ENCODE measurements at places on chromosomes 6 and 20.

DNA sequence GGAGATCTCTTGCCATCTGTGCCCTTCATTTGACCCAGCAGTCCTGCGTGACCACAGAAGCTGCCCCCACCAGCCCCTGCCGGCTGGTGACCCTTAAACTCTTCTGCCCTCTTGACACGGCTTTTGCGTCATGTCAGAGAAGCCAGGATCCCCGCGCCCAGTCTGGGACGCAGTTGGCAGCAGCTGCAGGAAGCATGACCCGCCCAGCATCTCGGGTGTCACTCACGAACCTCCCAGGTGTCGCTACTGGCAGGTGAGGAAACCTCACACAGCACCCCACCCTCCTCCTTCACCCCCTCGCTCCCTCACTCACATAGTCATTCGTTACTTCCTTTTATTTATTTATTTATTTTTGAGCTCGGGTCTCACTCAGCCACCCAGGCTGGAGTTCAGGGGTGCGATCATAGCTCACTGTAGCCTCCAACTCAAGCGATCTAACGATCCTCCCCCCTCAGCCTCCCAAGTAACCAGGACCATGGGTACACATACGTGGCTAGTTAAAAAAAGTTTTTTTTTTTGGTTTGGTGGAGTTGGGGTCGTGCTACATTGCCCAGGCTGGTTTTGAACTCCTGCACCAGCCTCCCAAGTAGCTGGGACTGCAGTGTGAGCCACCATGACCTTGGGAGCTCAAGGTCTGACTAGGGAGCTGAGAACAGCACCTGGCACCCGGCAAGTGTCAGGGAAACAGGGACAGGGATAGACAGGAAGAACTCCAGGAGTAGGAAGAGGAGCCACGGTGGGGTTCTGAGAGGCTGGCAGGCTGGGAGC, 14.1 kb upstream of the SPDEF start:
- DNase-seq = no peak

DNA sequence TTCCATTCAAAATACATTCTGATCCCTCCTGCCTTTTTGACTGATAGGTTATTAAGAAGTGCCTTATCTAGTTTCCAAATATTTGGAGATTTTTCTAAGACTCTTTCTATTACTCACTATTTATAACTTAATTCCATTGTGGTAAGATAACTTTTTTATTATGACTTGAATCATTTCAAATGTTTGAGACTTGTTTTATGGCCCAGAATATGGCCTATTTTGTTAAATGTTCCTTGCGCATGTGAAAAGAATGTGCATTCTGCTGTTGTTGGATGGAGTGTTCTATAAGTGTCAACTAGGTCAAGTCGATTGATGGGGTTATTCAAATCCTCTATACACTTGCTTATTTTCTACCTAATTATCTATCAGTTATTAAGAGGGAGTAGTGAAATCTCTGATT, 13.1 kb upstream of the TCP11 start:
- DNase-seq = no peak

DNA sequence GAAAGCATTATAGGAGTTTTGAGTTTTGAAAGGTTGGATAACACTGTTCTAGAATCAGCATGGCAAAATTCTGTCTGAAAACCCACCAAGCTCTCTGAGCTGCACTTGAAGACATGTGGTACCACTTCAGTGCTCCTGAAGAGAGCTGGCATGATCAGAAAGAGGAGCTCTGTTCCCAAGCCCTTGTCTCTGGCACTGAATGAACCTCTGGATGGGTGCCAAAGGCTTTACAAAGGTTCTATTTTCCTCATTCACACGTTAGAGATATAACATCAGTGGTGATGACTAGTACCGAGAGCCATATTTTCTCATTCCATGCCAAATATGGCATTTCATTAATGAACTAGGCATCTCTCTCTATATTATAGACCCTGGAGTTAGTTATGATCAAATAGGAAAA, 301.8 kb upstream of the ID4 start:
- no peak for DNase-seq

GRCh38 chr20:32968478-32969241, 35.6 kb downstream of the SUN5 start:
- DNase-seq = no peak

- DNase-seq = no peak
Measured at GRCh38 chr6:25025248-25025918, 89.6 kb upstream of the RIPOR2 start.

DNA sequence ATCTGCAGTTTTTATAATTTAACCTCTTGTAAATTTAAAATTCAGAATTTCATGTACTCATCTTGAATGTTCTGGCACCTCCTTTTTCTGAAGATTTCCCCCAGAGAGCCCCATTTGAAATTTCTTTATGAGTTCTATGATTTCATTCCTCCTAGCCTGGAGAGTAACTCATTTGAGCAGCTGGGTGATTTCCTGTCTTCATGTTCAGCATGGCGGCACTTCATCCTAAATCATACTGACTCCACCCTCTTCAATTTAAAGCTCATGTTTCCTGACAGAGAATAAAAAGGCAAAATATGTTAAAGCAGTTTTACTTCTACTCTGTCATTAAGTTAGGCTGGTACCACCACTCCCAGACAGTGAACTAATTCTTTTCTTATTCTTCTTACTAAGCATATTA, 250.9 kb upstream of the POU3F2 start:
- DNase-seq = no peak

GRCh38 chr20:53136473-53136872, 164.3 kb downstream of the TSHZ2 start:
- DNase-seq = no peak

- DNase-seq = peak; percentile 72
Measured at GRCh38 chr20:4607287-4607713, 114.4 kb upstream of the PRND start.

DNA sequence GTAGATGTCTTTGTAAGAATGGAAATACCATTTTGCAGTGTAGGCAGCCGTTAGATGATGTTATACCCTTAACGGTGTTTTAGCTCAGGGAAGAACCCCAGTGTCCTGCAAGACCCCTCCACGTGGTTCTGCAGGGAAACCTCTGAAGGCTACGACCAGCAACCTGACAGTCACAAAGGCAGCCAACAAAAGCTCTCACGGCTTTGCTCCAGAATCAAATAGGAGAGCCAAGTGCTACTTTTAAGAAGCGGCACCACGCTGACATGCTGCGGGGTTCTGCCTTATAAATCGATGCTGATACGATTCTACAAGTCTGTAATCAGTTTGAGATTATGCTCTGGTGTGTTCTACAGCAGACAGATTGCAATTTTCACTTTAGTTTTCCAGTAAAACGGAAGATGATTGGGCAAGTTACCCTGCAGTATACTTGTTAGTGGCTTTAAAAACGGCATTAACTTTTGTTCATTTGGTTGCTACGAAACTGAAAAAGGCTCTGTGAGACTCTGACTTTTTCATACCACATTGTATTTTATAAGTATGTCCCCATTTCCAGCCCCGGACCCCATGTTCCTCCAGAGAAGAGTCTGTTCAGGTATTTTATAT, 312.9 kb downstream of the SAMD5 start:
- no peak for DNase-seq

DNA sequence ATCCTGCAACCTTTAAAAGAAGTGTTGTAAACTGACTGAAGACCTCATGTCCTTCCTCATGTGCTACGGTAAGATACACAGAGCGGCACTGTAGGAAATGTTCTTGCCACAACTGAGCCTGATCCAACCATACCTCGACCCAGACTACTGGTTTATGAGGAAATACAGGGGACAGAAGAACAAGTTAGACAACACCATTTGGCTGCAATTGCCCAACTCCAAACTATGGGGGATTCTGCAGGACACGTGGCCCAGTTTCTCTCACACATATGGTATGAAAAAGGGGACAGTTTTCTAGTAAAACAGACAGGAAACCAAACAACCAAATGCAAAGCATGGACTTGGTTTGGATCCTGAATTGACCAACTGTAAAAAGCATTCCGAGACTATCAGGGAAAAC, 10.5 kb downstream of the PRPH2 start:
- DNase-seq = no peak

DNA sequence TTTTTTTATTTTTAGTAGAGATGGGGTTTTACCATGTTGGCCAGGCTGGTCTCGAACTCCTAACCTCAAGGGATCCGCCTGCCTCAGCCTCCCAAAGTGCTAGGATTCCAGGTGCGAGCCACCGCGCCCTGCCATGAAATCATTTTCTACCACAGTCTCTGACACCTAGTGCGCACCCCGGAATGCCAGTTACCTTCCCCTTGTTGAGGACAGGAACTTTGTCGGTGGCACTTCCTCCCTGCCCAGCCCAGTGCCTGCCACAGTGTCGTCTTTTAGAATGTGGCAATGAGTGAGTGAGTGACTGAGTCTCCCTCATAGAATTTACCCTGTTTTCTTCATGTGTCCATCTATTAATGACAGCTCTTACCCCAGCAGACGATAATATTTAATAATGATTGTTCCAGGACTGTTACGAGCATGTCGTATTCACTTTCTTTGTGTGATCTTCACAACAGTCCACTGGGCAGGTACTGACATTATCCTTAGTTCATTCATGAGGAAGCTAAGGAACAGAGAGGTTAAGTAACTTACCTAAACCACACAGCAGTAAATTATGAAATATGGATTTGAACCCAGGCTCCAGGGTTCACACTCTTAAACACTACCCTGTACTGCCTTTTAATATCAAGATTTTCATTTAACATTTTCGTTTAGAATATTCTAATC, 1.8 kb downstream of the OSBPL2 start:
- DNase-seq = no peak

DNA sequence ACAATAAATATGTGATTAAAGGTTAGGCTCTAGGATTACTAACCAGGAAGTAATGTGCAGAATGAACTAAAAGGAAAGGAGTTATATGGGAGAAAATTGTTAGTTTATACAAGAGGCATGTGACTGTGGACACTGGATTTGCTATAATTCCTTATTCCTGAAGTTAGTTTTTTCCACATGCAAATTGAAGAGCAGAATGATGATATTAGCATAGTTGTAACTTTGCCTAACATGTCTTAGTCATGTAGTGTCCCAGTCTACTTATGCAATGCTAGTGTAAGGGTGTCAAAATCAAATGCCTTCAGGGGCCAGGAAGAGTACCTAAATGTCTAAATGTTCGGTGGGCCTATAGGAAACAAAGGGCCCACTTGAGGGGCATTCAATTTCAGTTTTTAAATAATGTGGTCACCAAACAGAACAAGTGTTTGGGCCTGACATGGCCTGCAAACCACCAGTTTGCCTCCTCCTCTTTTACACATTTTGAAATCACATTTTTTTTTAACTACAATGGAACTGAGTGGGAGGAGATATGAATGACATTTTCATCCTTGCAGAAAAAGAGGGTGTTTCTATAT, 28.0 kb upstream of the CEP85L start:
- DNase-seq = no peak

DNA sequence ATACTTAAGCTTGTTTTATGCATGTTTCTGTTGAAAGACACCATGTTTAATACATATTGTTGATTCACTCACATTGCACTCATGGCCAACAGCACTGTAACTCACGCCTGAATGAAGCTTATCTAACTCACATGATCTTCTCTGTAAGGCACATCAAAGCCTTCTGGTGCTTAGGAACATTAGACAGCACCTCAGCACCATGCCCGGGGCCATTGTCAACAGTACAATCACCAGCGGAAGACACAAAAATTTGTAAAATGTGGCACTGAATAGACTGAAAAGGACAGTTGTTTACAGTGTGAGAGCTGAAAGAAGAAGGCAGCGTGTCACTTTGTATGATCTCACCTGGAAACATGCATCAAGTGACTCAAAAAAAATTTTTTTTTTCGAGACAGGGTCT, 8.9 kb upstream of the TCF15 start:
- no peak for DNase-seq

DNA sequence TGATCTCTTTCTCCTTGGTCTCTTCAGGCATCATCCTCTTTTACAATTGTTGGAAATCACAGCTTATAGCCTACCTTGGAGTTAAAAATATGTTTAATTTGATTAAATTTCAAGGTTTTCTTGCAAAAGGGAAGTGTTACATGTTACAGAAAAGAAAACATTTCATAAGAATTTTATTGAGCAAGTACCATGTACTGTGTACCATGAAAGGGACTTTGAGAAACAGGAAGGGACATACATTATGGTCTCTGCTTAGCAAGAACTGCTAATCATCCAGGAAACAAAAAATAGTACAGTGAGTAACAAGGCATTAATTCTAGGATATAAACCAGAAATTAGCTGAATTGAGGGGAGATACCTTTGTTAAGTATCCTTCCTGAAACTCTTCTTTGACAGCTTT, 145.3 kb upstream of the SPACA1 start:
- DNase-seq = no peak

- DNase-seq = no peak
Measured at GRCh38 chr6:117496383-117496990, 14.0 kb downstream of the DCBLD1 start.

GRCh38 chr6:21381331-21381963, 212.1 kb upstream of the SOX4 start:
- peak; percentile 21 for DNase-seq

GRCh38 chr6:118724211-118724610, 72.8 kb upstream of the CEP85L start:
- no peak for DNase-seq

DNA sequence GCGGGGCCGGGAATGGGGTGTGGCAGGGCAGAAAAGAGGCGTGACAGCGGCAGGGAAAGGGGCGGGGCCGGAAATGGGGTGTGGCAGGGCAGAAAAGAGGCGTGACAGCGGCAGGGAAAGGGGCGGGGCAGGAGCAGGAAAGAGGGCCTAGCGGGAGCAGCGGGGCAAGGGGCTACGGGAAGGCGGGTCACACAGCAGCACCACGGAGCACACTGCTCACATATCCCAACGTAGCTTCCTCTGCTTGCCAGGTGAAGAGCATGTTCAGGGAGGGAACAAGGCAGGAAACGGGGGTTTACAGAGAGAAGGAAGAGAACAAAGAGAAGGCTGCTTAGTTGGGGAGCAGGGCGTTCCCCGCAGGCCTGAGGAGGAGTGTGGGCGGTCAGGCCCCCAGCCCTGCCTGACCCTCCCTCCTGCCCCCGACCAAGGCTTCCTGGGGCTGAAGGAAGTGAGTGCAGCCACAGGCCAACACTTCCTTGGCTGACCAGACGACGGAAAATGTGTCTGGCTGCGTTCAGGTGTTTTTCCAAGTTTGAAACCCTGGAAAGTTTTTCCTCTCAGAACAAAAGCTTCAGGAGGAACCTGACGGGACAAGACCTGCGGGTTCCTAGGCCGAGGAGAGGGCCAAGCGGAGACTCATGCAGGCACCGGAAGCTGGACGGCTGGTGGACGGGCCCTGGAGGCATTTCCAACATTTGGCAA, 13.8 kb downstream of the UCKL1 start:
- DNase-seq = peak; percentile 49

DNA sequence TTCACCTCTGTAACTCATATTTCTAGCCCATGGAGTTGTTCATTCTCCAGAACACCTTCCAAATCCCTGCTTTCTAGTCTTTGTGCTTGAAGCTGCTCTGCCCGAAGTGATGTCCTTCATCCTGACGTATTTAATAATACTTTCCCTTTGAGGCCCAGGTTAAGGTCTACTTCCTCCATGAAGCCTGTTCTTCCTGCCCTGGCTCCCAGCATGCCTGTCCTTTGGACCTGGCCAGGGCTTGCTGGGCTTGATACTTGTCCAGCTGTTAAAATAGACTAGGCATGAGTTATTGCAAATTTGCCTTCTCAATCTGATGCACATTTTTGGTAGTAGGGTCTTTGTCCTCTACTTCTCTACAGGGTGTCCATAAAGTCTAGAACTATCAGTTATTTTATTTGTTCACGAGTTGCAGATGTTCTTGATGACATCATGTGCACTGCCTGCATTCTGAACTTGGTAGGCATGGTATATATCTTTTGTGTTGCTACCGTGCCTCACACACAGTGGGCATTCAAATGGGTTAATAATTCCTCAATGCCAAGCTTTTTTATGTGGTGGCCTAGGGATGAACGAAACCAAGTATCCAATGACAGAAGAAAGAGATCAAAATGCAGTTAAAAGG, 3.1 kb upstream of the MAP7 start:
- DNase-seq = no peak

Measured in KBM-7 (cell line).